ENCODE measurements at places on chromosomes 12 and 14. TPM values are rescaled to one million over a fixed set of nuclear protein-coding genes. Genes with fewer than 3 reads are reported as not detected.

DNA sequence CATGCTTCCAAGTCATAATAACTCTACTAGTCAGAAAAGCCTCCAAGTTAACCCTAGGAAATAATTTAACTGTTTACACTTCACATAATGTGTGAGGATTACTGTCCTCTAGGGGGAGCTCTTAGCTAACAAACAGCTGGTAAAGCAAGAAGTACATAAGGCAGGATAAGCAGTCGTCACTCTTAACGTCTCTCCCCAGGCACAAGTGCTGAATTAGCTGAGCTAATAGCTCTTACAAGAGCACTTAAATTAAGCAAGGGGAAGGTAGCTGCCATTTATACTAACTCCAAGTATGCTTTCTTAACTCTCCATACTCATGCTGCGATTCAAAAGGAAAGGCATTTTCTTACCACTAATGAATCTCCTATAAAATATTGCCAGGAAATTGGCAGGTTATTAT is 79.3 kb upstream of the TSPAN11 start:
- peak; percentile 77 for DNase-seq

- no peak for DNase-seq
Measured at GRCh38 chr14:98931126-98931525, 340.9 kb downstream of the BCL11B start.

- no peak for DNase-seq
Measured at GRCh38 chr12:76940671-76941445, 62.0 kb upstream of the CSRP2 start.

GRCh38 chr12:4286228-4286627 is 12.7 kb downstream of the CCND2 start:
- DNase-seq: no peak

DNA sequence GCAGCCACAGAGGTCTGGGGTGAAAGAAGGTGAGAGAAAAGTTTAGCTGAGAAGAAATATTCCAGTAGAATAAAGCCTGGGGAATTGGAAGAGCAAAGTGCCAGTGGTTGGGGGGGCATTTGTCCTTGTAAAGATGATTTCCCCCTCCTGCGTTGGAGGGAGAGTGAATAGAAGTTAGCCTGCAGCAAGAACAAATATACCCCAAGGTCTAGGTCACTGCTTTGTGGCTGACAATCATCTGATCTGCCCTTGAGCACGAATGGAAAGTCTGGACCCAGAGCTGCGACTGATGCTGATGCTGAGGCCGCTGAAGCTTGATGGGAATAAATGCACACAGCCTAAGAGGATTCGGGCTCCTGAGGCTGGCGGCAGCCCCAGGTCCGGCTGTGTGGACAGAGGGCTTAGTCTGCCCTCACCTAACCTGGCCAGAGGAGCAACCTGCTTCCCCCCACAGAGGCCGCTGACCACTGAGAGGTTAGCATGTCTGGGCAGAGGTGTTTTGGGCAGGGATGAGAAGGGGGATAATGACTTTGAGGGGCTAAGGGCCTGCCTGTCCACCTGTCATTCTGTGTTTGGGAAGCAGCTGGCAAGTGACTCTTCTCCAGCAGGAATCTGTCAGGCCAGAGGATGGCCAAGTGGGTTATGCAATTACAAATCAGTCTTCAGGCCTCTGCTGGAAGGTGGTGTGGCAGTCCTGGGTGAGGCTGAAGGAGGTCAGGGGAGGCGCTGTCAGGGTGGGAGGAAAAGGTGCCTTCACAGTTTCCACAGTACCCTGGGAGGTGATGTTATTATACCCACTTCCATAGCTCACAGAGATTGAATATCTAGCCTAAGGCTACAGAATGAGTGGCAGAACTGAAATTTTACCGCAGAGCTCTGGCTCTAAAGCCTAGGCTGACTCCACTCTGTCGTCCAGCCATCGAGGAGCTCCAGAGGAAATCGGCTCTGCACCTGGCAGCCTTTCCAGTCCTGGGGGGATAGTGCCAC is 11.7 kb downstream of the TUBA1C start:
- no peak for DNase-seq

The ANKRD33 gene
- polyA plus RNA-seq: not detected
